ENCODE measurements at places on chromosomes 5 and 9.

DNA sequence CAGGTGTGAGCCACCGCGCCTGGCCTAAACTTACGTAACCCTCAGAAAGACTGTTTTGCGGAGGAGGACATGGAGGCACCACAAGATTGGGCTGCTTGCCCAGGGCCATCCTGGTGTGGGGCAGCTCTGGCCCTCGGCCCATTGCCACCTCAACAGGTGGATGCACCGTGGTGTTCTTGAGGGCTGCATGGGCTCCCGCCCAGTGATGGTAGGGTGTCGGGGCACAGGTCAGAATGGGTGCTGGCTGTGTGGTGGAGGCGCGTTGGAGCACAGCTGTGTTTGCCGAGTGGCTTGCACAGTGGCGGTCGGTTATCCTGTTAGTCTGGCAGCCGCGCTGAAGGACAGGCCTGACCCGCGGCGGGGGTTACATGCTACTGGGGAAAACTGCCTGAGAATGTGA is 196.9 kb downstream of the CACNA1B start:
- no peak for DNase-seq

DNA sequence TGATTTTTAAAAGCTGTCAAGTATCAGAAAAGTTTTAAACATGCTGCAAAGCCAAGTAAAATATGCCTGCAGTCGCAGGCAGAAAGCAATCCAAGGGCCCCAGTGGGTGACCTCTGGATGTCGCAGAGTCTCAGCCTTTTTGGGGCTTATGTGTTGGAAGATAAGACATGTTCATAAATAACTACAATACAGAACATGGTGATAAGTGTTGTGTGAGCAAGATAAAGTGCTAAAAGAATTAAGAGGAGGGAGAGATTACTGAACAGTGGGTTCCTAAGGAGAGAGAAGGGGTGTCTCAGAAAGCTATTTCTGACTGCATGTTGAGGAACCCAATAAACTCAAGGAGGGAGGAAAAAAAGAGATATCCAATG is 78.9 kb upstream of the ADRB2 start:
- no peak for DNase-seq

- no peak for DNase-seq
Observed at GRCh38 chr9:106771608-106772007, 91.4 kb upstream of the ZNF462 start.

DNA sequence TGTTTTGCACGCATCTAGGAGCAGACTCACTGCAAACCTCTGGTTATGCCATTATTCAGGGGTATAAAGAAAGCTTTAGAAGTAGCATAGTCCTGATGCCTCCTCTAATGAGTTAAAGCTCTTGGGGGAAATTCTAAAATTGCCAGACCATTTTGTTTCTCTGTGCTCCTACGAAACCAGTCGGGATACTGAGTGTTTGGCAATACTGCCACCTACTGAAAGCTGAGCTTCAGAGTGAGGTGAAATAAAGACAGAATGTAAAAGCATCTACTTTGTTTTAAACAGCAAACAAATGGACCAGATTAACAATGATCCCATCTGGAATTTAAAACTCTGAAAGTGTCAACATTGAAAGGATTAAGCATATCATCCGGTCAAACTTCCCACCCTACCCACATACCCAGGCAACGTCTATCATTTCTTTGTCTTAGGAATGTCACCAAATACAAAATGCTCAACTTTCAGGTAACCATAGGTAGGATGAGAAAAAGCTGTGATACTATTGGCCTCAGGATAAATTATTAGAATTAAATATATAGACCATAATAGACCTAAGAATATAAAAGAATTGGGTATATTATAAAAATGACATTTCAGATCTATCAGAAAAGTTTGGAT is 77.8 kb upstream of the SHISAL2B start:
- DNase-seq = no peak

- no peak for DNase-seq
Observed at GRCh38 chr9:32723789-32724325, 59.5 kb upstream of the TMEM215 start.

DNA sequence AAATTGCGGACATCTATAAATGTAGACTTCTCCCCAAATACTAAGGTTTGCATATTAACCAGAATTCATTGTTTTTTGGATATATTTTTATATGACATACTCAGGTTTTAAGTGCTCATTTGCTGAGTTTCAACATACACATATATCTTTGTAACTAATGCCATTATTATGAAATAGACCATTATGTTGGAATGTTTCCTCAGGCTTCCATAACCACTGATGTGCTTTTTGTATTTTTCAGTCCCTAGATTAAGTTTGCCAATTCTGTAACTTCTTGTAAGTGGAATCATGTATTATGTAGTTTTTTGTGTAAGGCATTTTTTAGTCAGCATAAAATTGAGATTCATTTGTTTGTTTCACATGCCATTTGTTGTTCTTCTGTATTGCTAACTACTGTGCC is 32.1 kb downstream of the HSPA4 start:
- no peak for DNase-seq

- DNase-seq = no peak
Observed at GRCh38 chr9:13941714-13942113, 372.2 kb downstream of the NFIB start.

- DNase-seq = no peak
Observed at GRCh38 chr5:121430538-121430937, 421.1 kb upstream of the FTMT start.

- no peak for DNase-seq
Observed at GRCh38 chr5:142492781-142493281, 168.0 kb upstream of the SPRY4 start.

DNA sequence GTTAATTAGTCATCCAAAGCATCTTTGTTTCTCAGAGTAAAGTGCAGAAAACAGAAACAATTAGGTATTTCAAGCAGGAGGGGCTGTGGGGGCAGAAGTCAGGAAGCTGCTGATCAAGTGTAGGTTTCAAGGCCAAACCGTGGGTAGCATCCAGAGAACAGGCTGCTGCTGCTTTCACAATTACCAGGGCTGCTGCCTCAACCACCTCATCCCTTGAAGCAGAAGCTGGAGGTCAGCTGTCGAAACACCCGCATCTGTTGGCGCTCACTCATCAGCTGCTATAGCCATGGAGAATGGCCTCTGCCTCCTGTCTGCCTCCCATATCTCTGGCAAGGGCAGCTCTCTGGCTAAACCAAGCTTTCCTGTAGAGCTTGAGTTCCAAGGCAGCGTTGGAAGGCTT is 122.9 kb upstream of the OSMR start:
- no peak for DNase-seq

DNA sequence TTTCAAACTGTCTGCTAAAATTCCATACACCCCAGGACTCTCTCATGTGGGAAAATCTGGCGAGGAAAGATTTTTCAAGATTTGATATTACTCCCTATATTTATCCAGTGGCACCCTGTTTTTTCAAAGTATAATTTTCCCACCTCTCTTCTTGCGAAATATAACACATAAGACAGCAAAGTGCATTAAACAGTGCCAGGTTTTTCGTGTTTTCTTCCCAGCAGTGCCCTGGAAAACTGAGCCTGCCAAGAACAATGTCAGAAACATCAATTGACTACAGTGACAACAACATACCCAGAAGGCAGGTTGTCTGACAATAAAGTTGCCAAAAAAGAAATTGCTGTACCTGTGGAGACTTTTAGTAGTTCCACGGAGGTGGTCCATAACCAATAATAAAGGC is 545.0 kb upstream of the ZNF608 start:
- DNase-seq = no peak

DNA sequence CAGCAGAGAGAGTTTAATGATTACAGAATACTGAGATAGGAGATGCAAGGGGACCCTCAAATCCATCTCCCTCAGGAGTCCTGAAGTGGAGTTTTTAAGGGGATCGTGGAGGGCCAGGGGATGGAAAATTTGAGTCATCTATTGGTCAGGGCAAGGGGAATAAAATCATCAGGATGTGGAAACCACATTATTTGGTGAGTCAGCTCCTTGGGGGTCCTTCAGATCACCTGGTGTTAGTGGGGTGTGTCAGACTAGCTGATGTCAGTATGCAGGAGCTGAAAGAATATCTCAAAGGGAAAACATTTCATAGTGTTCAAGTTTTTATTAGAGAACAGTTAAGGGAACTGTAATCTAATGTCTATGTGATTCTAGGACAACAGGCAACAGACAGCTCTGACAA is 183.0 kb upstream of the FTMT start:
- DNase-seq = no peak

All from CD4-positive, alpha-beta T cell treated with Interferon gamma for 1 hour (primary cell).